KBM-7 (cell line): ENCODE measurements at places on chromosomes 2 and 18.
A peak's percentile ranks its signal among the peaks of the same experiment; 100 is the strongest.

- DNase-seq, result no peak
Measured at GRCh38 chr2:180519276-180519675, 461.1 kb upstream of the UBE2E3 start.

DNA sequence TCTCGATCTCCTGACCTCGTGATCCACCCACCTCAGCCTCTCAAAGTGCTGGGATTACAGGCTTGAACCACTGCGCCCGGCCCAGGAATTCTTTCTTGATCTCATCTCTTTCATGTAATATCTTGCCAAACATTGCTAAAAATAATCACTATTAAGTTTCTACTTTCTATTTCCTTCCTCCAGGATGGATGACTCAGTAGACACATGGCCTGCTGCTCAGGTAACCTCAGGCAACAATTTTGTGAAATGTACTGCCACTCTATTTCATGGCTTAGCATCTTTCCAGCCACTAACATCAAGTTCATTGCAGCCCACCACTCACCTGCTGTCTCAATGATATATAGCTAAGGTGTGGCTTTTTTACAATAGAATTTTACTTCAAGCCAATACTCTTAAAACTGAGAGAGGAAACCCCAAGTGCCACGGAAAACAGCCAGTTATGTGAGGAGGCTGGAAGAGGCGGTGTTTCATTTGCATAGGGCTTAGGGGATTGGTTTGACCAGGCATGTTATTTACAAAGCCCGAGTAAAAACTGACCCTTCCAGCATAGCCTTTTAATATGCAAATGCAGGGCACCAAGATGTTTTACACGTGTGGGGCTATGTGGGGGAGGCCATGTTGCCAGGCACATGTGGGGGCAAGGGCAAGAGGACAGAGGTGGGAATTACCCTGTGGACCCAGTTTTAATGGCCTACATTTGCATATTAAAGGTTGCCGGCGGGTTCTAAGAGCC lies 11.3 kb upstream of the SUMO1 start:
- DNase-seq, result no peak

DNA sequence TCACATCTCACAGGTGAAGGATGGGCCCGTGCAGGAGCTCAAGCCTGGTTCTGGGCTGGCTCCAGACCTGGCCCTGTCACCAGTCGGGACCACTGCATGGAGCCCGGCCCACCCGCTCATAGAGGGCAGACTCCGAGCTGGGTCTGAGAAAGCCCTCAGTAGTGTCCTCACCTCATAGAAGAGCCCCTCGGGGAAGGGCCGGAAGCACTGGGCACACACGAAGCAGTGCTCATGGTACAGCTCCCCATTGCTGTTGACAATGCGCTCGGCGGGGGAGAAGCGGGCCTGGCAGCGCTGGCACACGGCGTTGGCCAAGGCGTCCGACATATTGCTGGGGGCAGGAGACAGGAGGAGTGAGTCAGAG lies 11.3 kb downstream of the GPR17 start:
- DNase-seq, result no peak

GRCh38 chr2:238484522-238485452 lies 58.1 kb downstream of the ASB1 start:
- DNase-seq, result peak; percentile 8

GRCh38 chr18:5434425-5434824 lies 109.4 kb downstream of the EPB41L3 start:
- no peak for DNase-seq

GRCh38 chr2:23616630-23617029 lies 231.7 kb downstream of the KLHL29 start:
- DNase-seq, result no peak

DNA sequence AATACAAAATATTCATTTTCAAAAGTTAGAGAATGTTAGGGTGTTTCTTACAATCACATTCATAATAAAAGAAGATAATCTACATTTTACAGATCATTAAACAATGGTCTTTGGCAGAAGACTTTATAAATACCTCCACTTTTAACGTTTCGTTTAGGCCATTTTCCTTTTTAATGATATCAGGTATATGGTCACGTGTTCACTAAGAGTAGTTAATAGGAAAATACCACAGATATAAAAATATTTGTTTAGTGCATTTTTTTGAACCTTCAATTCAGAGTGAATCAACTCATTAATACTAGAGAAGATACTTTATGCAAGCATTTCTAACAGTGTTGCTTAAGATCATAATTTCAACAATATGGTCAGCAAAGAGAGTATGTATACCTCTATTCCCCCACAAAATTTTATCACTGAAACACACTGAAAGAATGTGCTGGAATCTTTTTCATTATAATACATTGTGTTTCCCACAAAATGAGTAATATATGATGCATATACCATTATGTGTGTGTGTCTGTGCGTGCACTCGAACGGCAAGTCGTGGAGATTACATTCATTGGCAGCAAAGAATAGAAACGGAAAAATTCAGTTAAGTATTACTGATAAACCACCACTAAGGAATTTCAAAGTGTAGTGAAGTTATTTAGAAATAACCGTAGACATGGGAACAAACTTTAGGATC lies 319.9 kb upstream of the THUMPD2 start:
- DNase-seq, result no peak

GRCh38 chr2:7032371-7032770 lies 115.2 kb downstream of the RNF144A start:
- no peak for DNase-seq

- no peak for DNase-seq
Measured at GRCh38 chr2:161068670-161069069, 91.6 kb upstream of the TANK start.

DNA sequence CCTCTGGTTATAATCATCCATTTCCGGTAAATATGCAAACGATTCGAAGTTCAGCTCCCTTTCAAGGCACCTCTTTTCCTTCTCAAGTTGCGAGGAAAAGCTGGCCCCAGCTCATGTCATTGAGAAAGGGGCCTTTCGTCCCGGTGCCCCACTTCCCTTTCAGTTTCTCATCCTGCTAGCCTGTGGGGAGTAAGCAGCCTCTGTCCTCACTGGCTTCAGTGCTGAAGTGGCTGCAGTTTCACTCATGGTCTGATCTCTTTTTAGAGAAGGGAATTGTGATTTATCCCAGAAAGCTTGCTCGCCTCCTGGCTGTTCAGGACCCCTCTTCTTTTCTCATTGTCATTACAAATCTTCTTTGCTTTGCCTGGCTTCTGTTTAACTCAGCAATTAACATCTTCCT lies 207.5 kb downstream of the NR4A2 start:
- DNase-seq, result no peak

GRCh38 chr18:57107140-57107832 lies 39.6 kb upstream of the BOD1L2 start:
- peak; percentile 57 for DNase-seq

GRCh38 chr2:136068581-136069227 lies 49.2 kb downstream of the CXCR4 start:
- DNase-seq, result no peak

DNA sequence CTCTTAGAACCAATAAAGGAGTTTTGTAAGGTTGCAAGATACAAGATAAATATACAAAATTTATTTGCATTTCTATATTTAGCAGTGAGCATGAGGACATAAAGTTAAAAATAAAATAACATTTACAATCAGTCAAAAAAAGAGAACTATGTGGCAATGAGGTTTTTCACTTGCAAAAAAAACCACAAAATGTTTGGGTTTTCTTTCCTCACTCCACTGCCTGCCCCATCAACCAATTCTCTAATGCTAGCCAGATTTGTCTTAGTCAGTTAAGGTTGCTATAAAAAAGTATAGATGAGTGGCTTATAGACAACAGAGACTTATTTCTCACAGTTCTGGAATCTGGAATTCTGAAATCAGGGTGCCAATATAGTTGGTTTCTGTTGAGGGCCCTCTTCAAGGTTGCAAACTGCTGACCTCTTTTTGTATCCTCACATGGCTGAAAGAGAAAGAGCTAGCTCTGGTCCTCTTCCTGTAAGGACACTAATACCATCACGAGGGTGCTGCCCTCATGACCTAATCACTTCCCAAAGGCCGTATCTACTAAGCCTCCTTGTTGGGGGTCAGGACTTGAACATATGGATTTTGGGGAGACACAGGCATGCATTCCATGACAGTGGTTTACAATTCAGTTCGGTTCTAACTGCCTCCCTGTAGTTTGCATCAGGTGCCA lies 566.2 kb downstream of the GALR1 start:
- DNase-seq, result no peak

- no peak for DNase-seq
Measured at GRCh38 chr2:178990533-178991241, 59.2 kb downstream of the CCDC141 start.

GRCh38 chr2:113872201-113872600 lies 17.7 kb upstream of the ACTR3 start:
- no peak for DNase-seq

DNA sequence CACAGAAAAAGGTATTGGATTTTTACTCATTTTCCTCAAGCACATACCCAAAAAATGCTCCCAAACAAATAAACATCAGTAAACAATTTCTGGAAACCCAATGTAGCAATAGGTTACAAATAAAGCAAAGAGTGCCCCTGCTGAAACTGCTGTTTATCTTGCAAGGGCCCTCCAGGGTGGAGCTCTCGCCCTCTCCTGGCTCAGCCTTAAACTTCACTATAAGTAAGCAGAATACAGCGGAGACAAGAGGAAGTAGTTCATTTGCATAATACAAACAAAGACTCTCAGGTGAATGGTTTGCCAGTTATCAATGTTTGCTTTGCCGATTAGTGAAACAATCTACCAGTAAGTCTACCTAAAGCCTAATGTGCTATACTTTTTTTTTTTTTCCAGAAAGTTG lies 437.6 kb downstream of the DLGAP1 start:
- no peak for DNase-seq

DNA sequence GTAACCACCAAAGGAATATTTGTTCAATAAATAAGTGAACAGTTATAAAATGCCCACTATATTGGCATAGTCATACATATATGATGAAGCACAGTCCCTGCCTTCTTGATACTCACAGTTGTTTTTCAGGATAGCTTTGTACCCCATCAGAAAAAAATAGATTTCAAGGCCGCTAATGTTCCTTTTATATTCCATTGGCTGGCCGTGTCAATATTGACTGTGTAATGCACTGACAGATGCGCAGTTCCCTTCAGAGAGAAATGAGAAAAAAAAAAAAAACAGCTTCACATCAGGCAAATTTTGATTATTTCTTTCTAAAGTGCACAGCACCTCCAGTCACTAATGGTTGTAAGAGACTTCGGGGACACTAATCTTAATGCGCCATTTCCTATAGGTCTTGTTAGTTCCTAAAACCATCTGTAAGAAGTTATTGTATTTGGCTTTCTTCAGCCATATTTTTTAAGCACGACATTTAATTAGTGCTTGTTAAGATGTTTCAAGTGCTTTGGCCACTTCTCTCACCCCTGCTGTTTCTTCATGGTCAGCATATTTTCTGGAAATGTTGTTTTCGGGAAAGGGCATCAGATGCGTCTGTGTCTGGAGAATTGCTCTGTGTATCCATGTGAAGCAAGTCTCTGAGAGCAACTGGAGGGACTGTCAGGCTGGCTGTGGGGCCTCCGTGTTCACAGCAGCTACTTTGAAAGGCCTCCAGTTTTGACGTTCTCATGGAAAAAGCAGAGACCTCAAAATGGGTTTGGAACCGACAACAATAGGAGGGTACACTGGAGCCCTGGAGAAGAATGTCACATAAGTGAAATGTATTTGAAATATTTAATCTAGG lies 378.3 kb downstream of the MTX2 start:
- DNase-seq, result no peak
